ENCODE measurements at places on chromosomes 13 and 19. TPM values are rescaled to one million over a fixed set of nuclear protein-coding genes. Genes with fewer than 3 reads are reported as not detected.

Gene RPS5
- total RNA-seq = 1,040 TPM

Gene CATSPERD
- total RNA-seq = not detected

Gene JSRP1
- 1.6 TPM for total RNA-seq

Gene SCN1B
- total RNA-seq = 1.8 TPM

Gene FBN3
- total RNA-seq = 122 TPM

Gene CHST8
- 3.4 TPM for total RNA-seq

Gene TBXA2R
- not detected for total RNA-seq
